AG09309 (cell line): ENCODE measurements at places on chromosomes 2 and 18.

GRCh38 chr2:132811148-132811915, 141.3 kb upstream of the LYPD1 start:
- no peak for DNase-seq

DNA sequence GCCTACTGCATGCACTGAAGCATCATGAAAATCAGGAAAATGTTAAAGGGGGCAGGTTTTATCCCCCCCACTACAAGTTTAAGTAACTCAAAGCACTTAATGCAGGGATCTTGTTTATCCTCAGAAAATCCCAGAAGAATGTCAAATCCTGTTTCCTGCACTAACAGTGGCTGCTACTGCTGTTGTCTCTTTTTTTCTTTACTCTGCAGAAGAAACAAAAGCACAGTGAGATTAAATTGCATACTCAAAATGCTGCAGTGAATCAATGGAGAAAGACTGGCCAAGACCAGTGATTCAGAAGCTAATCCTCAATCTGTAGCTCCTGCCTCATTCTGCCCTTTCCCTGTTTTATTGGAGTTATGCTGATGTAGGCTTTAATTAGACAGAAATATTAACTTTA, 332.3 kb upstream of the FIGN start:
- no peak for DNase-seq

DNA sequence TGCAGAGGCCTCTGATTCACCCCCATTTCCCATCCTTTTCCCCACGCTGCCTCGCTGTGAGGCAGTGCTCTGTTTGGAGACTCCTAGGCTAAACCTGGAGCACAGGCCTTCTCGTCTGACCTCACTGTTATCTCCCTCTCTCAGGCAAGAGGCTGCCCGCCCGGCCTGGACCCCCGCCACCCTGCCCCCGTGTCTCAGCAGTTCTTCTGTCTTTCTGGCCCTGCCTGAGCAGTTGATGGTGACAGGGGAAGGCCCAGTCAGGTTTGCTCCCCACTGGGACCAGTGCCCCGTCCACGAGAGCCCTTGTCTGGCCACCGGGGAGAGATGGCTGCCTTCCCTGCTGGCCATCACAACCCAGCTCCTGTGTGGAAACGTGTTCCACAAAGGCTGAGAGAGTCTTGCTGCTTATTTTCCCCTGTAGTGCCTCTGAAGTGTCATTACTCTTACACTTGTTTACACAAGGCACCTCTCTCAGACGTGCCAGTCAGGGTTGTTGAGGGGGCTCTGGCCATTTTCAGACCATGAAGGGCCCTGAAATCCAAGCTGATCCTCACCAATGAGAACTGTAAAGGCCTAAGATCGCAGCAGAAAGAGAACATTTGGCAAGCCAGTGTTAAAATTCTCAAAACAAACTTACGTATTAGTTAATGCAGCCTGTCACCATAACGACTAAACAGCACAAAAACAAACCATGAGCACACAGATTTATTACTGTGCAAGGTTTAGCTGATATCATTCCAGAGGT, 210.9 kb downstream of the NDUFA10 start:
- no peak for DNase-seq

DNA sequence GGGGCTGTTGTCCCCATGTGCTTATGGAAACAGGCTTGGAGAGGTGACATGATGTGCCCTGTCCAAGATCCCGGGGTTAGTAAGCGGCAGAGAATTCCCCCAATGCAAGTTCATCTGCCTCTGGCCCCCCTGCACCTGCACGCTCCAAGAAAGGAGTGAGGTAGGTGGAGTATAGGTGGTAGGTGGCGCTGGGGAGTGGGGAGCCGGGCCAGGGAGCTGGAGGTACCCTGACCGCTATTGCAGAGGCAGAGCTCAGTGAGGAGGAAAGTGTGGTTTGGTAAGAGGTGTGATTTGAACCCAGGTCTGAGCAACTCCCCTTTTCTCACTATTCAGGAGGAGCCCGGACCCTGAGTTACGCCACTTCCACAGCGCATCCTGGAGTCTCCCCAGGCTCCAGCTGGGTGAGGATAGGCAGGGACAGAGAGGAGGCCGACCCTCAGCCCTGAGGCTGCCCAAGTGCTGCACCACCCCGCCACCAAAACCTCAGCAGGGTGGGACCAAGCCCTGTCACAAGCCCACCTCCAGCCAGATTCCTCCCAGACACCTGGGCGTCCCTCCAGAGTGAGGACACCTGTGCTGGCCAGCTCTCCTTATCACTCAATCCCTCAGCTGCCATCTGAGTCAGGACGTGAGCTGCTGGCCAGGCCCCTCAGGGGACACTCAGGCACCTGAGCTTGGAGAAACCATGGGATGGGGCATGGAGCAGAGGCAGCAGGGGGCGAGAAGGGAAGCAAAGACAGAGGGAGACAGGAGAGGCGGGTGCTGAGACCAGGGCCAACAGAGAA, 5.6 kb downstream of the HAAO start:
- no peak for DNase-seq
